ENCODE measurements at places on chromosomes 16 and 17.

GRCh38 chr17:60678118-60678444, 430 bp downstream of the BCAS3 start:
- no peak for DNase-seq

DNA sequence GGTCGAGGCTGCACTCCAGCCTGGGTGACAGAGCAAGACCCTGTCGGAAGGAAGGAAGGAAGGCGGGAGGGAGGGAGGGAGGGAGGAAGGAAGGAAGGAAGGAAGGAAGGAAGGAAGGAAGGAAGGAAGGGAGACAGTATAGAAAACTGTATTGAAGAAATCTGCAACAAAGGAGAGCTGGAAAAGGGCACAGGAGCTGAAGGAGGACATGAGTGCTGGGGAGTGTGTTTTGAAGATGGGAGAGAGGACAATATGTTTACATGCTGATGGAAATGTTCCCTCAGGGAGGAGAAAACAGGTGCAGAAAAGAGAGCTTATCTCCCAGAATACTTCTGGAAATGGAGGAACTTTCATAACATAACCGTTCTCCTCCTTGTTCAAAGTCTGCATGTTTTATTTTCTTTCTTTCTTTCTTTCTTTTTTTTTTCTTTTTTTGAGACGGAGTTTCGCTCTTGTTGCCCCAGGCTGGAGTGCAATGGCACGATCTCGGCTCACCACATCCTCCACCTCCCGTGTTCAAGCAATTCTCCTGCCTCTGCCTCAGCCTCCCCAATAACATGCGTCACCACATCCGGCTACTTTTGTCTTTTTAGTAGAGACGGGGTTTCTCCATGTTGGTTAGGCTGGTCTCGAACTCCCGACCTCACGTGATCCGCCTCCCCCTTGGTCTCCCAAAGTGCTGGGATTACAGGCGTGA, 2.7 kb upstream of the HAP1 start:
- DNase-seq: no peak

DNA sequence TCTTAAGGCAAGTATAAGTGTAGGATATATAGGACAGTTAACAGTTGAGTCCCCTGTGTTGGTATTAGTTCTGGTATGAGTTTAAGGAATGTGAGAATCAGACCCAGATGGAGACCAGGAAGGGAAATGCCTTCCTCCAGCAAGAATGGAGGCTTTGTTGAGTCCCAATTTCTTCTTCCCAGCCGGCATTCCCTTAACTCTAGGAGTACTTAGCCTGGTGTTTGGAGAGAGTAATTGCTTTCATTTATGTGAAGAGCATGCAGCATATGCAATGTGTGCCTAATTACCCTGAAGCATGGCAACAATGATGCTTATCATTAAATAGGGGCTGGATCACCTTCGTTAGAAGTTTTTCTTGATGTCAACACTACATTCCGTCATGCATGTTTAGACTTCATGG, 225.9 kb upstream of the XYLT1 start:
- DNase-seq: no peak

- DNase-seq: no peak
Observed at GRCh38 chr16:50360779-50361178, 8.0 kb downstream of the BRD7 start.

GRCh38 chr16:81589975-81590650, 145.5 kb downstream of the CMIP start:
- no peak for DNase-seq

GRCh38 chr17:50661348-50661747, 26.7 kb downstream of the ABCC3 start:
- DNase-seq: no peak

DNA sequence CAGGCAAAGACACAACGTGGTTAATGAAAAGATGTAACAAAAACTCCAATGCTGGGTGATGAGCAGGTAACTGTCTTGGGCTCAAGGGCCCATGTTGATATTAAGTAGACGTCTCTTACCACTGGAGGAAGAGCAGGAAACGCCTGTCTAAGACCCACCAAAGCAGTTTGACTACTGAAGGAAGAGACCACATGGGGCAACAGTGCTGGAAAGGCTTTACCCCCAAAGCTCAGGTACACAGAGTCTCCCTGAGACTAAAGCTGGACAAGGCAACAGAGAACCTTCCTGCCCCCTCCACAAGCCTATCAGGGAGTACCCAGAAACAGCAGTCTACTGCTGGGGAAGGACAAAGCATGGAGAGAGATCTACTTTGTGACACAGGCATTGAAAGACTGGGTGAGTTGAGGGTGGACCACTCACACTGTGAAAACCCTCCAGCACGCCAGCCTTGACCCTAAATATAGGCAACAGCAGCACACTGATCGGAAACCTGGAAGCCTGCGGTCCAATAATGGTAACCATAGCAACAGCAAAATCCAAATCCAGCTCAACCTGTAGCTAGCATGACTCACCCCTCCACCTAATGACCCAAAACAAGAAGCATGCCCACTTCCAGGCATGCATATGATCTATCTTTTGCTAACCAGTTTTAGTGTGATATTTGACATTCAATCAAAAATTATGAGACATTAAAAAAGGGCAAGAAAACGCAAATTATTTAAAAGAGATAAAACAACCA, 270.5 kb upstream of the SDK2 start:
- DNase-seq: no peak

GRCh38 chr16:68469796-68470460, 21.6 kb upstream of the SMPD3 start:
- DNase-seq: no peak

DNA sequence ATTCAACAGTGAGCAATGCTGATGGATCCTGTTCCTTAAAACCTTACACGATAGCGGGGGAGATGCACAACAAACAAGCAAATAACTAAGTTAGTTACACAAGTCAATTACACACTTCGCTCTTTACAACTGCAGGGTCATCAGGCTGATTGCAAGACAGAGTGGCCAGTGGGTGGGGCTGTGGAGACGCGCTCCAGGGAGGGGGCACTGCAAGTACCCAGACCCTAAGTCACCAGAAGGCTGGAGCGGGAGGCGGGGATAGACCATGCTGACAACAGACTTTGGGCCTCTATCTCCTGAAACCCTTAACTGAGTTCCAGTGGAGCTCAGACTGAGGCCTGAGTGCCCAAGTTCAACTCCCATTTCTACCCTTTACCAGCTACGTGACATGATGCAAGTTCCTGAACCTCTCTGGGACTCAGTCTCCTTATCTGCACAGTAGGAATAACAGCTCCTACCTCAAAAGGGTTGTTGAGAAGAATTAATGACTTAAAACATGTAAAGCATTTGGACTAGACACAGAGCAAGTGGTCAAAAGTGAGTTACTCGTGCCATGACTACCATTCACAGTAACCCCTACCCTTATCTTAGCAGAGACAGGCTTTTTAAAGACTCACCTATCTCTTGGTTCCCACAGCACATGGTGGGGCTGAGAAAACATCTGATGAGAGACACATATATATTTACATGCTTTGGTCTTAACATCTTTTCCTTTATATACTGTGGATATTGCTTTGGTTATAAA, 10.4 kb downstream of the CPPED1 start:
- DNase-seq: no peak

GRCh38 chr16:81796583-81797346, 17.7 kb downstream of the PLCG2 start:
- no peak for DNase-seq

DNA sequence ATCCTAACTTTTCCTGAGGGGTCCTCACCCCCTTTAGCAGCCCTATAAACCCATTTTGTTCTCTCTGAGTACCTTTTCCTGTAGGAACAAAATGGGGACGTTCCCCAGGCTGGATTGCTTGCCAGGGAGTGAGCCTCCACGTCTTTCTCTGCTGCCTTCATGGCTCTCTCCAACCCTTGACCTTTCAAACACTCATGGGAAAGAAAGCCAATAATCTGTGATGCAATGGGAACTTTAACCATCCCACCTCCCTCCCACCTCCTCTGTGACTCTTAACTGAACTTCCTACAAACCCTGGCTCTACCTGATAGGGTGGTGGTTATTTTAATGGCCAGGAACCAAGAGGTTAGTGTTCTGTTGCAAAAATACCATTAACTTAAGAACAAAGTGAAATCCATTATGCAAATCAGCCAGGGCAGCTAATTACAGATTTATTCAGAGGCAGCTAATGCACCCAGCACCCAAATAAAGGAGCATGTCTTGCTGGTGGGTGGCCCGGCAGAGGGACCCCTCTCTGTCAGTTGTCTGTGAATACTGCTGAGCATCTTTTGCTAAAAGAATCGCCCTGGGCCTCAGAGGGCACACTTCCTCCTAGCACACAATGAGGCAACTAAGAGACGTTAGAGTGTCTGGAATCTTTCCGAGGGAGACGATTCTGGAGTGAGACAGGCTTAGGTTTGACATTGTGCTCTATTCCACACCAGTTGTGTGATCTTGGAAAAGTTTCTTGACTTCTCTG, 3.0 kb downstream of the PIPOX start:
- DNase-seq: no peak

All from NCI-H1105 treated with DMSO at 0.1 percent for 48 hours (cell line).